Breast epithelium (tissue), 4 donors: ENCODE measurements at places on chromosomes 3 and 15.
A peak's percentile ranks its signal among the peaks of the same experiment; 100 is the strongest.

GRCh38 chr3:174529298-174529697 lies 329.8 kb upstream of the NAALADL2 start:
- DNase-seq, result no peak

DNA sequence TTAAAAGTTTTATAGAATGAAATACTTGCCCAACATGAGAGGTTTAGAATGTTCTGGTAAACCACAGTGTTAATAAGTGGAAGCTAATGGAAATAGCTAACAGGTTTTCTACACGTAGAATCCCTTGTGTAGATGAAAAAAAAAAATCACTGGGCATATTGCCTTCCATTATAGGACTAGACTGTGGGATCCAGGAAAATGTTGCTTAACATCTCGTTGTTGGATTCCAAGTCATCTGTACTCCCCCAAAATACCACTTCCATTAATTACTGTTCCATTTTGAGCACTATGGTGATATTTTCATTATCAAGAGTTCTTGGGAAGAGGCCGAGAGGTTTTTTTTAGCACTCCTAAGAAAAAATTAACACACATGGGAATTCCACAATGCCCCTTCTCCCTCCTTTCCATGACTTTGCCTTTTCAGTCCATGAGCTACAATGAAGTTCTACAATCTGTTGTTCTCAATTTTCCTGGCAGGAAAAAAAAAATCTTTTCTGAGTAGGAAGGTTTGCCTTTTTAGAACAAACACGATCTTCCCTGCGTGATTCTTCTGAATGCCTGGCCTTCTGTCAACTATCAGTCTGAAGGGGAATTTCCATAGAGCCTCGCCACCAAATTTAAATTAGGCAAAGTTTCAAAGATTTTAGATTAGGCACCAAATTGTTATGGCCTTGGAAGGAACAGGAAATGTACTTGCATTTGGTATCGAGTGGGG lies 74.4 kb upstream of the CTDSPL start:
- no peak for DNase-seq

DNA sequence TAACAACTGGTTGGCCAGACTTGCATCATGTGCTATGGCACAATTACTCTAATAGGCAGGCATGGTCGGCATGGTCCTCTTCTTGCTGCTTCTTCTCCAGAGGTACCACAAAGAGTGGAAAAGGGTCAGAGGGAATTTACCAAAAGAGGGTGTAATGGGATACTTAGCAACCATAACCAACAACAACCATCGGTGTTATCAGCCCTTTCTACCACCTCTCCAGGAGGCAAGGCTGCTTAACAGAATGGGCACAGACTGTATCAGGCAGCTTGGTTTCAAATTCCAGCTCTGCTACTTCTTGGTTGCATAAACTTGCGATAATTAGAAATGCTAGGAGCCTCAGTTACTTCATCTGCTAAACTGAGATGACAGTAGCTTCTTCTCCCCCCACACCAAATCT lies 284.6 kb upstream of the CRBN start:
- no peak for DNase-seq

GRCh38 chr15:88166082-88166993 lies 90.2 kb downstream of the NTRK3 start:
- DNase-seq, result no peak

DNA sequence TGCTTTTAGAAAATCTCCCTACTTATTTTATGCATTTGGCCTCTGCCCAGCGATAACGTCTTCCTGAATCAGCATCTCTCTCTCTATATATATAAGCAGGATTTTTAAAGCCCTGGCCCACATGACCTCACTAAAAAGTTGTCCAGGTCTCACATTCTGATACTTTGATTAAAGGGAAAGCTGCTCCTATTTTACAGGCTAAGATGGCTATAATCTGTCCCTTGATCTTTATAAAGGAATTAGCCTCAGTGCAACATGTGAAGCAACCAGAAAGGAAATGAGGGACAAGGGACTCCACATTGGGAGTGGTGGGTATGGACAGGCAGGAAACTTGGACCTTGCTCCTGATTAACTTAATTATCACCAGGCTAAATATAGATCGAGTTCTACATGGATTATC lies 25.6 kb upstream of the MUC13 start:
- DNase-seq, result no peak

GRCh38 chr15:68812597-68813431 lies 7.9 kb downstream of the ANP32A start:
- DNase-seq, result peak; percentile 13

GRCh38 chr3:124149771-124150170 lies 157.8 kb upstream of the ROPN1 start:
- DNase-seq, result no peak
